ENCODE measurements at places on chromosomes 16 and 17. TPM values are rescaled to one million over a fixed set of nuclear protein-coding genes. Genes with fewer than 3 reads are reported as not detected.

Gene FOXL1
- 1.1 TPM for total RNA-seq

Gene KRTAP4-2
- total RNA-seq, result not detected

Gene TMEM114
- total RNA-seq, result not detected

Gene SOX15
- not detected for total RNA-seq

Gene KRT26
- total RNA-seq, result not detected

Gene DNAAF1
- not detected for total RNA-seq

Gene SLFN11
- 62.4 TPM for total RNA-seq

Gene CCDC40
- total RNA-seq, result 1.8 TPM

Gene RNF112
- total RNA-seq, result 1.6 TPM

Gene WSCD1
- total RNA-seq, result 0.08 TPM

Gene CD300LB
- total RNA-seq, result not detected

Gene CBX2
- total RNA-seq, result 0.23 TPM

Gene KIFC3
- 67.9 TPM for total RNA-seq

Gene FBXW10B
- 0.08 TPM for total RNA-seq

Gene PITPNM3
- total RNA-seq, result 0.35 TPM

Gene SEZ6L2
- total RNA-seq, result 2.3 TPM

Gene TSC2
- 80.4 TPM for total RNA-seq

Gene HEATR9
- total RNA-seq, result not detected

Gene MYH2
- not detected for total RNA-seq

Gene ARHGDIG
- total RNA-seq, result 2.2 TPM

Gene VTN
- 0.35 TPM for total RNA-seq

Gene TNFRSF13B
- not detected for total RNA-seq

Gene SLC9A5
- total RNA-seq, result 1.5 TPM

Gene SHISA6
- not detected for total RNA-seq

Gene NOG
- total RNA-seq, result 0.23 TPM

Gene TEX14
- total RNA-seq, result not detected

Gene RCVRN
- total RNA-seq, result not detected

Gene TERB1
- total RNA-seq, result 0.08 TPM

Gene ZPBP2
- not detected for total RNA-seq

Gene GP1BA
- not detected for total RNA-seq

Gene CDT1
- 2.4 TPM for total RNA-seq

Gene PNMT
- not detected for total RNA-seq

Gene DNASE1L2
- 1.1 TPM for total RNA-seq

Gene MAFG
- 15.0 TPM for total RNA-seq

Gene RASD1
- total RNA-seq, result 6.0 TPM

Gene TUBD1
- 2.5 TPM for total RNA-seq

Gene MYH8
- not detected for total RNA-seq

Gene VMO1
- 0.08 TPM for total RNA-seq

Gene FGF11
- 2.6 TPM for total RNA-seq

Gene CIBAR2
- total RNA-seq, result 0.15 TPM

Gene CACNG3
- total RNA-seq, result not detected

Gene ALDH3A1
- 2.6 TPM for total RNA-seq

All from smooth muscle cell of the coronary artery (primary cell).